ENCODE measurements at places on chromosomes 12 and 14.
A peak's percentile ranks its signal among the peaks of the same experiment; 100 is the strongest.

DNA sequence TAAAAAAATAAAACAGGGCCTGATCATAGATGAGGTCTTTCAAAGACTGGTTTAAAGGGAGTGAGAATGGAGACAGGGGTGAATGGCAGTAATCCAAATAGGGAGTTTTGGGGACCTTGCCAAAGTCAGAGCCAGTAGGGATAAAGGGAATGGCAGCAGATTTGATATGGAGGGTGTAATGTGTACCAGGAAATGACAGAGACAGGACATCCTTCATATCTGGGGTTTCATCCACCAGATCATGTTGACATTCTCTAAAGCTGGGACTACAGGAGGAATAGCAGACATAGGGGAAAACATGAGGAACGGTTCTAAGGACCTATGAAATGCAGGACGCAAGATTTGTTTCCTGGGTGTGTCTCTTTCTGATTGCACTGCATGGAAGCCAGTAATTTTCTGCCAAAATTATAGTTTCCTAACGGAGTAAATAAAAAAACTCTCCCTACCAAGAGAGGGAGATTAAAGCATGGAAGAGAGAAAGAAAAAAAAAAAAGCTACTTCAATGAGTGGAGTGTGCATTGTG lies 169.9 kb downstream of the PRKD1 start:
- DNase-seq = no peak

DNA sequence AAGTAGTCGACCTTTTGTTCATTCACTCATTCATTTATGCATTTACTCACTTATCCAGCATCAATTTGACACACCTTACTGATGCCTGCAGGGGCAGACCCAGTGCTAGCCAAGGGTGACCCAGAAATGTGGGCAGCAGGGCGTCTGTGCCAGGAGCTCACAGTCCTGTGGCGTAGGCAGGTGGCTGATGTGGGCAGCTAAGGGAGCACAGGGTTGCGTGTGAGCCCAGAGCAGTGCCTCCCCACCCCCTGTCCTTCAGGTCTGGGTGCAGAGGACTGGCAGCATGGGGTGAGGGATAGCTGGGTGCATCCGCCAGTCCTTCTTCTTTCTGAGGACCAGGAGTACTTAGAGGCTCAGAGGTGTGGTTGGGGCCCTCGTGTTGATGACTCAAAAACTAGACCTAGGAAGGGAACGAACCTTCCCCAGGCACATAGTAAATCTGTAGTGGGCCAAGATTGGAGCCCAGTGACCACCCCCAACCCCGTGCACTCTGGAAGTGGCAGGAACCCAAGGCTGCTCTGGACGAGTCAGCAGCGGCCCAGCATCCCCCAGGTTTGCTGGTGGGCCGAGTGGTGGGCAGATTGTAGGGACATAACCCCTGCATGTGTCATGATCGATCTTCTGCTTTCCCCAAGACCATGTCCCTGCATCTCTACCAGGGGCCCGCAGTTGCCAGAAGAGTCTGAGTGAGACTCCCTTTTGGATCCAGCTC lies 63.9 kb downstream of the BEGAIN start:
- DNase-seq = no peak

- peak; percentile 64 for DNase-seq
Observed at GRCh38 chr14:105581551-105582341, 55.4 kb downstream of the TMEM121 start.

GRCh38 chr12:69278814-69279782 lies 39.7 kb downstream of the CPSF6 start:
- no peak for DNase-seq

DNA sequence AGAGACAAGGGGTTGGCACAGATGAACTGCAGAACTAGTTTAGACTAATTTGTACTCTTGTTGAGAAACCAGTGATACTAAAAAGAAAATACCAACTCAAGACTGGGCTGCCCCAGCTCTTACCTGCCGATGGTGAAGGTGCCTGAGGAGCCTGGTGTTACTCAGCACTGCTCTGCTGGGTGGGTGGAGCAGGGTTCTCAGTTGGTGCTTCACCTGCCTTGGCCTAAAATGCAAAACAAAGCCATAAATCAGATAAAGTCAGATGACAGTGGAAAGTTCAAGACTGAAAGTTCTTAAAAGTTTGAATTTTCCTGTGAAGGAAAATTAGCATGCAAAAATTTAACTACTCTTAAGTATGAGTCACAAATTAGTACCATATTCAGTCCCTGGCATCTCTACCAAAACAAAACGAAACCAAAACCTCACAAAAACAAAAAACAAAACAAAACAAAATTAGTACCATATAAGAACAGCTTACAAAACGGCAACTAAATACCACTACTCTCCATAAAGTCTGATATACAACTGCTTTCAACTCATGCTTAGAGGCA lies 21.9 kb downstream of the YBX3 start:
- DNase-seq = no peak
